ENCODE measurements at places on chromosomes 2 and 18. TPM values are rescaled to one million over a fixed set of nuclear protein-coding genes. Genes with fewer than 3 reads are reported as not detected.
A peak's percentile ranks its signal among the peaks of the same experiment; 100 is the strongest.

DNA sequence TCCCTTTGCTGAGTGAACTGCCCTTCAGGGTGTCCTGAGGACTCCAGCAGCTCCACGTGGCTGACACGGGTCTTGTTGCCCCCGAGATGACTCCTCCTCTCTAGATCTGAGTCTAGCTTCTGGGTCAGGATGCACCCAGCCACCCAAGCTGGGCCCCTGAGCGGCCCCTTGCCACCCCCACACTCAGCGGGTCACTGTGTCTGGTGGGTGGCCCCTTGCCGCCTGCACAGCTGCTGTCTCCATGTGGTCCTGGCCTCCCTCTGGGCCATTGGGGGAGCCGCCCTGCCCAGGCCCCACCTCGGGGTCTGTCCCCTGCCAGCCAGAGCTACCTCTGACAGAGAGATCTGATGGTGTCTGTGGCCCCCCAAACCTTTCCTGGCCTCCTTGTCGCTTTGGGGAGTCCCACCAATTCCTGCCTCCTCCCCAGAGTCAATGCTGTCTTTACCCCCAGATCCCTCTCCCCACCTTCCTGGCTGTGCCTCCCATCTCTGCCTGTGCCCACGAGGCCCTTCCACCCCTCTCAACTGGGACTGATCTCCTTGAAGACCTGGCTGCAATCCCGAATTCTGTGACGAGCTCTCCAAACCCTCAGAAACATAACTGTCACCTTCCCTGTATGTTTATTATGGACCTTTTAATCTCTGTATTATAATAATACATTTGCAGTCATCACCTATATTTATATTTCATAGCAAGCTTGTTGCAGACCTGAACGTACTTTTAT, 46.5 kb downstream of the TWIST2 start:
- H3K27ac ChIP-seq, result no peak overlapping the region
- H3K27me3 ChIP-seq, result peaks cover 7% of the 10 kb centered on the region
- peaks cover 19% of the 10 kb centered on the region for H3K4me1 ChIP-seq
- no peaks in the 10 kb centered on the region for H3K36me3 ChIP-seq

DNA sequence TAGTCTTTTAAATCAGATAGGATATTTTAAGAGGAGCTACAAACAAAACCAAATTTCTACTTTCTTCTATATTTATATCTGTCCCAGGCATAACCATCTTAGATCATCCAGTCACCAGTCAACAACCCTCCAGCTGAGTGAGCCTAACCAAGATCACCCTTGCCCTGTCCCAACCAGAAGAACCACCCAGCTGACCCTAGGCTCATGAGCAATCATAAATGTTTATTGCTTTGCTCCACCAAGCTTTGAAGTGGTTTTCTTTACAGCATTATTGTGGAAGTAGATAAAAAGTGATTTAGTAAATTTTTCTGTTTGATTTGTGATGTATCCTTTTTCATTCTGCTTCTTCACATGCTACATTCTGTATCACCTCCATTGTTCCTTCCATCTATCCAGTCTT, 167.2 kb upstream of the PIEZO2 start:
- no peaks in the 10 kb centered on the region for H3K36me3 ChIP-seq
- DNase-seq, result no peak
- H3K4me3 ChIP-seq, result no peak overlapping the region

- H3K27ac ChIP-seq, result peak overlapping the region; percentile 98
- no peaks in the 10 kb centered on the region for H3K27me3 ChIP-seq
- H3K4me1 ChIP-seq, result peaks cover 17% of the 10 kb centered on the region
- no peak for DNase-seq
- peak overlapping the region; percentile 91 for H3K4me3 ChIP-seq
- H3K36me3 ChIP-seq, result no peaks in the 10 kb centered on the region
Observed at GRCh38 chr2:48313036-48313877, 216.7 kb upstream of the STON1 start.

DNA sequence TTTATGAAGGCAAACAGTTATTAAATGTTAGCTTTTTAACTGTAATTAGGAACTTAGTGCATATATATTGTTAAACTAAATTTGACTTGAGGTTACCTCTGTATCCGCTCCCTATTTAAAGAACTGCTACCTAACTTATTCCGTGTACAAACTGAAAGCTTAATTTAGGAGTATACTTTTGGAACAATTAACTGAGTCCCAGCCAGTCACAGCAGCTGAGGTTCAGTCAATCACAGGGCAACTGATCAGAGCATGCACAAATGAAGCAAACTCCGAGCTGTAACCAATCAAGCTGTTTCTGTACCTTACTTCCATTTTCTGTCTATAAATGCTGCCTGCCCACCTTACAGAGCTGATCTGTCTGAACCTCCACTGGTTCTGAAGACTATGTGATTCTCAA, 61.2 kb downstream of the RAB3GAP1 start:
- no peaks in the 10 kb centered on the region for H3K36me3 ChIP-seq
- H3K27ac ChIP-seq, result no peak overlapping the region
- H3K4me1 ChIP-seq, result no peaks in the 10 kb centered on the region
- no peak for DNase-seq
- no peak overlapping the region for H3K4me3 ChIP-seq

DNA sequence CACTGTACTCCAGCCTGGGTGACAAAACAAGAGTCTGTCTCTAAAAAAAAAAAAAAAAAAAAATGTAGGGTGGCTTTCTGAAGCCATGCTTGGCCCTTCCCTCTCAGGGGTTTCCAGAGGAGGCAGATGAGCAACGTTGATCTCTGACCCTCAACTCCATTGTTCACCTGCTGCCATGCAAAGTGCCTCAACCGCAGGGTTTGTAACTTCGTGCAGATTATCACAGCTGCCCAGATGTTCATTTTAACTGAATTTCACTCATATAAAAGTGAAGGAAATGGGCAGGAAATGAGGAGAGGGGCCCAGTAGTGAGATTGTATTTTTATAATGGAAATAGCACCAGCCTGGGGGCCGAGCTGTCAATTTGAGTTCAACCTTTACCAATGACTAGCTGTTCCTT, 14.9 kb upstream of the B3GNT2 start:
- H3K4me1 ChIP-seq, result peaks cover 16% of the 10 kb centered on the region
- no peak overlapping the region for H3K27ac ChIP-seq
- no peak overlapping the region for H3K4me3 ChIP-seq
- no peaks in the 10 kb centered on the region for H3K27me3 ChIP-seq
- no peaks in the 10 kb centered on the region for H3K36me3 ChIP-seq
- no peak for DNase-seq

- no peak for DNase-seq
- H3K27ac ChIP-seq, result no peak overlapping the region
- H3K4me1 ChIP-seq, result peaks cover 5% of the 10 kb centered on the region
Observed at GRCh38 chr2:100130595-100131391, 11.6 kb downstream of the AFF3 start.

- no peaks in the 10 kb centered on the region for H3K4me1 ChIP-seq
- H3K27ac ChIP-seq, result no peak overlapping the region
- DNase-seq, result no peak
Observed at GRCh38 chr18:61209801-61210200, 123.4 kb upstream of the CDH20 start.

Gene ZC3H15
- polyA plus RNA-seq, result 38.8 TPM

Gene UGT1A10
- not detected for polyA plus RNA-seq

Gene B3GNT7
- 1.8 TPM for polyA plus RNA-seq

Gene SCN7A
- polyA plus RNA-seq, result 2.4 TPM

Gene ICOS
- polyA plus RNA-seq, result 0.01 TPM

All from heart right ventricle (tissue), 16 donors.